ENCODE measurements at places on chromosomes 5 and 9. TPM values are rescaled to one million over a fixed set of nuclear protein-coding genes. Genes with fewer than 3 reads are reported as not detected.

The TRPM6 gene
- total RNA-seq, result under 0.01 TPM

The RASEF gene
- 0.44 TPM for total RNA-seq

The GALNT10 gene
- 45.0 TPM for total RNA-seq

The TNC gene
- total RNA-seq, result 85.3 TPM

The KCNT1 gene
- total RNA-seq, result not detected

The IL4 gene
- total RNA-seq, result not detected

The AGXT2 gene
- 0.17 TPM for total RNA-seq

The ECM2 gene
- 5.7 TPM for total RNA-seq

The SLIT3 gene
- total RNA-seq, result 15.9 TPM

The ORM2 gene
- total RNA-seq, result not detected

The ZNF883 gene
- 7.9 TPM for total RNA-seq

The ISL1 gene
- total RNA-seq, result not detected

The LCN10 gene
- total RNA-seq, result not detected

The SLC2A6 gene
- 14.1 TPM for total RNA-seq

The ASTN2 gene
- total RNA-seq, result 8.9 TPM

The SHISAL2B gene
- total RNA-seq, result not detected

The PCDHA1 gene
- total RNA-seq, result not detected

The PCDHB15 gene
- under 0.01 TPM for total RNA-seq

The PGM5 gene
- total RNA-seq, result 88.8 TPM

The ZNF454 gene
- total RNA-seq, result 2.5 TPM

The ESM1 gene
- 3.3 TPM for total RNA-seq

Measured in smooth muscle cell of trachea (primary cell).